ENCODE measurements at places on chromosomes 13 and 19.

DNA sequence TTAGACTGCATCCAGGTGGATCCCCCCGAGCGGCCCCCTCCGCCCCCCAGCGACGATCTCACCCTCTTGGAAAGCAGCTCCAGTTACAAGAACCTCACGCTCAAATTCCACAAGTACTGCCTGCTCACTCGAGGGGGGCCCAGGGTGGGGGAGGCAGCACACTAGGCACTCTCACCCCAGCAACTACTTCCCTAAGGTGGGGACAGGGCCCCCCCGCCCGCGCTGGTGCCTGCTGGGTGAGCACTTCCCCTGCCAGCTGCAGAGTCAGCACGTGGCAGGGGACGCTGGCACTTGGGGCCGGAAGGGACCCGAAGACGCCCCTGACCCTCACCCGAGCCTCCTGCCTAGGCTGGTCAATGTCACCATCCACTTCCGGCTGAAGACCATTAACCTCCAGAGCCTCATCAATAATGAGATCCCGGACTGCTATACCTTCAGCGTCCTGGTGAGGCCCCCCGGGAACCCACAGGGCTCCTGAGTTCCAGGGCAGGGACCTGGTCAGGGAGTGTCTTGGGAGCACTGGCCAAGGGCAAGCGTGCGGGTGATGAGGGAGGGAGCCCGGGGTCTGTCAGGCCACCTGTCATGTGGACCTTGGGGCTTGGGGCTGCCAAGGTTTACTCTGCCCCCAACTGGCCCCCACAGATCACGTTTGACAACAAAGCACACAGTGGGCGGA, 5.2 kb downstream of the MCOLN1 start:
- H3K27ac ChIP-seq, result no peak overlapping the region
- no peaks in the 10 kb centered on the region for H3K4me1 ChIP-seq
- H3K36me3 ChIP-seq, result peaks cover 6% of the 10 kb centered on the region

GRCh38 chr13:55439450-55439849, 1701.3 kb upstream of the PRR20A start:
- DNase-seq, result no peak
- H3K4me1 ChIP-seq, result no peaks in the 10 kb centered on the region
- H3K27me3 ChIP-seq, result no peaks in the 10 kb centered on the region
- H3K4me3 ChIP-seq, result no peak overlapping the region
- H3K36me3 ChIP-seq, result no peaks in the 10 kb centered on the region

- peaks cover 41% of the 10 kb centered on the region for H3K4me1 ChIP-seq
- H3K27me3 ChIP-seq, result peaks cover 21% of the 10 kb centered on the region
- H3K36me3 ChIP-seq, result no peaks in the 10 kb centered on the region
- H3K4me3 ChIP-seq, result no peak overlapping the region
Observed at GRCh38 chr19:44689290-44690130, 9.4 kb upstream of the CEACAM16 start.

DNA sequence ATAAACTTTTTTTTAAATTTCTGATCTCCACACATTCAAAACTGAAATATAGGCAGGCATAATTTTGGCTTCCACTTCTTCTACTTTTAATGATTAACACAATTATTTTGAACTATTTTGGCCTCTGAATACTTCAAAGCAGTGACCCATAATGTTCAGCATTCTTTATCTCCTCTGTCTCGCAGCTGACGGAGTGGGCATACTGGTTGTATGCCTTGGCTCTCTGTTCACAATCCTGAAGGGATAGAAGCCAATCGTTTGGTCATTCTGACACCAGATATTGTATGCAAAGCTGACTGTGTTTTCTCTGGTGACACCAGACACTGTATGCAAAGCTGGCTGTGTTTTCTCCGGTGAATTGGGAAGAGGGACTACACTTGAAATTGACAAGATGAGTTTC, 833.0 kb downstream of the EFNB2 start:
- H3K27ac ChIP-seq, result no peak overlapping the region
- H3K27me3 ChIP-seq, result no peaks in the 10 kb centered on the region
- no peak overlapping the region for H3K4me3 ChIP-seq
- H3K36me3 ChIP-seq, result no peaks in the 10 kb centered on the region
- H3K4me1 ChIP-seq, result no peaks in the 10 kb centered on the region
- DNase-seq, result no peak

DNA sequence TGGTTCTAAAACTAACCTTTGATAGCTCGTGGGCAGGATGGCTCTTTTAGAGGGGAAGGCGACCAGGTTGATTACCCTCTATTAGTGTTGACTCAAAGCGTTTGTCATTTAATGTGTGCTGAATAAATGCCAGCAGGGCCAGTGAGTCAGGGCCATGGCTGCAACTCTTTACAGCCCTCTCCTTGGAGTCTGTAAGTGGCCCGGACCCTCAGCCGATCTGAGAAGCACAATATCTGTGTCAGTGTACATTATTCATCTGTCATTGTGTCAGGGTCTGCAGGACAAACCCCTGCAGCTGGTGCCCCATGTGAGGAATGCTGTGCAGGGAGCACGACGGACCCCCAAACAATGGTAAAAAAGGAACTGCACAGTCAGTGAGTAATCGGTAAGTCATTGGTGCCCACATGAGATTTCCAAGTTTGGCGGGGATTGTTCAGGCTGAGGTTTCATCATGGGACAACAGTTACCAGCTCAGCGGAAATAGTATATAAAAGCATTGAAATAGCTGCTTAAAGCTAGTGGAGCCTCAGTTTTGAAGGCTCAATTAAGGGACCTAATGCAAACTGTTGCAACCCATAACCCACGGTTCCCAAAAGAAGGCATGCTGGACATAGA, 139.1 kb downstream of the ZNF675 start:
- no peaks in the 10 kb centered on the region for H3K27me3 ChIP-seq
- no peak for DNase-seq
- H3K4me1 ChIP-seq, result no peaks in the 10 kb centered on the region
- H3K36me3 ChIP-seq, result no peaks in the 10 kb centered on the region
- no peak overlapping the region for H3K27ac ChIP-seq

All from activated CD8-positive, alpha-beta T cell treated with anti-CD3 and anti-CD28 coated beads for 36 hours (primary cell).